ENCODE measurements at places on chromosomes 5 and 9.

DNA sequence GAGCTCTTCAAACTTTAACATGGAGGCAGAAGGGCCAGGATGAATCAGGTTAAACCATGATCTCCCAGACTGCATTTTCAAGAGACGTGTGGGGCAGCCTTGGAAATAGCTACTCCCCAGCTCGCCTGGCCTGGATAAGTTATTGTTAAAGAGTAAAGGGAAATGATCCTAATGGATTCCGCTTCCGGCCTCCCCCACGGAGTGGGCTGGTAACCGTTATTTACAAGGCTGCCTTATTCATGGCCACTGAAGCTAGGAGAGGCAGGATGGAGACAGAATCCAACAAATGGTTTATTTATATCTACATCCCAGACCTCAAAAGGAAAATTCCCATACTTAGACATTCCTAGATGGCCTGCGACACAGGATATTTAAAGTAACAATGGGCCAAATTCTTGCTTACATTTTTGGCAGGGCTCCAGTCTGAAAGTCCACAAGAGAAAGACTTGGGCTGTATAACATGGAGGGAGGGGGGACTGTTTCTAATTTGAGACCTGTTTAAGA, 27.9 kb downstream of the SPRY4 start:
- DNase-seq: no peak

DNA sequence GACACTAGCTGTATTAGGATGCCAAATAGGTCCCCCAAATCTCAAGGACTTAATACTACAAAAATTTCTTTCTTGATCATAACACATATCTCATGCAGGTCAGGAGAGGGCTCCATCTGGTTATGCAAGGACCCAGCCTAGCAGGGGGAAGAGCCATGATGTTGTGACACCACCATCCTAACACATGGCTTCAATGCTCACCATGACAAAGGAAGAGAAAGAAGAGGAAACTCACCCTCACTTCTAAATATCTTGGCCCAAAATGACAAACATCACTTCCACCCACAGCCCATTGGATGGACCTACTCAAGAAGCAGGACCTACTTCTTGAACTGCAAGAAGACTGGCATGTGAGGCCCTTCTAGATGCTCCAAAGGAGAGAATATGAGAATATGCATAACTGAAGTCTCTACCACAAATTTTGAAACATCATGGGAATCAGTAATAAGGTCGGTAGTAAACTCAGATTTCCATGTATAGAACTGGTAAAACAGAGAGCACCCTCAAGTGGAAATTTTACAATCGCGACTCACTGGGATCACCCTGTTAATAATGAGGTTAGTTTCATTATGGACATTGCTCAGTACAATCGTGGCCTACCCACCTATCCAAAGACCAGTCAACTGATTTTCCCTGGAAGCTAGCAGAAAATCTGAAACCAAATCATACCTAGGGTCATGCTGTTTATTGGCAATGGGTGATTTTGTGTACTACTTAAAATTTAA, 308.2 kb downstream of the ACTL7B start:
- DNase-seq: no peak

DNA sequence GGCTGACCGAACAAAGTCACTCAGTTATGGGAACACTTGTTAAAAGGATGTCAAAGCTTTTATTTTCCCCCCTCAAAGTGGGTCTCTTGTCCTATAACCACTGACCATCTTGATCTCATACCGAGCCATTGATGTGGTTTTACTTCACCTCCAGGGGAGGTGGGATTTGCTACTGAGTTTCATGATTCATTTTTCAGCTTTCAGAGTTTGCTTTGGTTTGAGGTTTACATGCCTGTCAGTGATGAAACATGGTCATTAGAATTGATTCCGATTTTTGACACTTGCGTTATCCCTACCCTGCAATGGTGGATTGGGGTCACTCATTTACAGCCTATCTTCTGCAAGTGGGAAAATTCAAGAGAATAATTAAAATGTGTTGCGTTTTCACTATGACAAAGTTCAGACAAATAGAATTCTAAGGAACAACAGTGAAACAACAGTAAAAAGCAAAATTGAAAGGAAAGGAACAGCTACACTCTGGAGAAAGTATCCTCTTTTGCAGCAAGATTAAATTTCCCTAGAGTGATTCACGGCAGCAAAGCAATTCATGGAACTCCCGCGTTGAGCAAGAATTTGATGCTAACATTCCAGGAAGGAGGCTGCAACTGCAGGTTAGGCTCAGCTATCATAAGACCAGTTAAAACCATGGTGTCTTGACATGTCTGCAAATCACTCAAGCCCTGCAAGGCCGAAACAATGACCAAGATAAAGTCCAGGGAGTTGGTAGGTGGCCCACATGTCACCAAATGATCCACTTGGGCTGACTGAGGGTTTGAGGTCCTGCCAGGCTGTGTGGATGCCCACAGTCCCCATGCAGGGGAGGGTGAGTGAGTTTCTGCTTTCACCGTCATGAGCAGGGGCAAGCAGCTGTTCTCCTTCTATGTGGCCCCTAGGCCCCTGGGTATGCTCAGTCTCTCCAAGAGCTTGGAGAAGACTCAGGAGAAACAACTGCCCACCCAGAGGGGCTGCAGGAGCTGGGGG, 9.4 kb downstream of the GADD45G start:
- no peak for DNase-seq

- DNase-seq: no peak
Measured at GRCh38 chr5:121500310-121500709, 351.4 kb upstream of the FTMT start.

DNA sequence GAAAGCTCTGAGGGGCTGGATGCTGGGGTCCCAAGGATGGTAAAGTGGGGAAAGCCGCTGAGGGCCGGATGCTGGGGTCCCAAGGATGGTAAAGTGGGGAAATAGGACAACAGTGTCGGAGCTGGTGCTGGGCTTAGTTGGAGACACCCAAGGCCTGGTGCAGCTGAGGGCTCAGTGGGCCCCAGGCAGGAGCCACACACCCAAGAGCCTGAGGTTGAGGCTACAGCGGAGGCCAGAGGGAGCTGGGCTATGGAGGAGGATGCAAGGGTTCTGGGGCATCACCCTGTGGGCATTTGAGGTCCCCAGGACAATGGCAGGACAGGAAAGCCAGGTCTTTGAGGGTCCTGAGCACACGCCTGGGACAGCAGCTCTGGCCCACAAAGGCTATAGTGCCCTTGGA, 19.1 kb upstream of the SLC9A3 start:
- no peak for DNase-seq

- DNase-seq: no peak
Measured at GRCh38 chr5:72296256-72296655, 23.8 kb downstream of the MRPS27 start.

GRCh38 chr9:7659766-7660165, 139.8 kb downstream of the DMAC1 start:
- no peak for DNase-seq

DNA sequence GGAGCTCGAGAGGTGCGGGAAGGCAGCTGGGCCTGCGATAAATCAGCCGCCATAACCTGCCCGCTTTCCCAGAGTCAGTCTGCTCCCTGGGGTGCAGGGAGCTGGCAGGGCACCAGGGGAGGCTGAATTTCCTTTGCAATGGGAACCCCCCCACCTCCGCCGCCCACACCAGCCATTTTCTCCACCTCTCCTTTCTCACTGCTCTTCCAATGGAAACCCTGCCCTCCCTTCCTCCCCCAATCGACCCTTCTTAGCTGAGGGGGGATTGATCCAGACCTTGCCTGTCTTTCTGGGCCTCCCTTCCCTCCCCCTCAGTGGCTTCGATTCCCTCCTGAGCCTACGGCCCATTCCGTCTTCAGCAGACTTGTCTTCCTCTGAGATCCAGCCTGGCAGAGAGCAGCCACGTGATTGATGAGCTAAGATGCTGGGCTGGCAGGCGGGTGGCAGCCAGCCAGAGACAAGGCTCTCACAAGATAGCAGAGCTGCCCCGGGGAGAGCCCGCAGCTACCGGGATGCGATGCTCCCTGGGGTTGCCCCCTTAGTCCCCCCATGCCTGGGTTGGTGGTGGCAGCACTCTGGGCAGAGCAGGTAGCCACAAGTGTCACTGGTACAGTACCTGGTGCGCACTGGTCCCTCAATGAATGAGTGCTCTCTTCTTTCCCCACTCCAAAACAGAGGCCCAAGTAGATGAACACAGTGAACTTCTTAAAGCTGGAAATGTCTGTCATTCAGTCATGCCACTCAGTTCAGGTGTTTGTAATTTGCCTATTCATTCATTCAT, 53.7 kb upstream of the FABP6 start:
- DNase-seq: no peak

GRCh38 chr9:112049811-112050516, 125.1 kb downstream of the SUSD1 start:
- no peak for DNase-seq

GRCh38 chr9:131503626-131504465, 1.1 kb downstream of the POMT1 start:
- no peak for DNase-seq

- no peak for DNase-seq
Measured at GRCh38 chr5:127498548-127498947, 18.9 kb upstream of the PRRC1 start.

GRCh38 chr5:156326718-156327259, at the start of gene SGCD:
Gene SGCD (plus strand): TSS chr5:156327164.
- DNase-seq: no peak

GRCh38 chr5:107387526-107388140, 283.1 kb downstream of the EFNA5 start:
- DNase-seq: no peak

DNA sequence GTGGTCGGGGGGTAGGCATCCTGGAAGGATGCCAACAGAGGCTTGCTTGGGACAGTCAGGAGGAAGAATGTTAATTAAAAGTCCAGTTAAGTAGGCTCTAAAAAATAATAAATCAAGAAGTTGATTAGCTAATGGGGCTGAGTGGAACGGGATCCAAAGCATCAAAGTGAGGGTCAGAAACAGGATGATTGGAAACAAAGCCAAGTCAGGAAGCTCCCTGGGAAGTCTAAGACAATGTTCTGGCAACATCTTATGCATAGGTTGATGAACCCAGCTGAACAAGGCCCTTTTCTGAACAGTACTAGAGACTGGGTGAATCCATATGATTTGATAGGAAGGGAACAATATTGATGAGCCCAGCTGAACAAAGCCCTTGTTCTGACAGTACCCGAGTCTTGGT, 50.2 kb upstream of the STARD4 start:
- DNase-seq: no peak

GRCh38 chr5:135076051-135076491, 42.0 kb upstream of the PITX1 start:
- DNase-seq: peak; percentile 35

DNA sequence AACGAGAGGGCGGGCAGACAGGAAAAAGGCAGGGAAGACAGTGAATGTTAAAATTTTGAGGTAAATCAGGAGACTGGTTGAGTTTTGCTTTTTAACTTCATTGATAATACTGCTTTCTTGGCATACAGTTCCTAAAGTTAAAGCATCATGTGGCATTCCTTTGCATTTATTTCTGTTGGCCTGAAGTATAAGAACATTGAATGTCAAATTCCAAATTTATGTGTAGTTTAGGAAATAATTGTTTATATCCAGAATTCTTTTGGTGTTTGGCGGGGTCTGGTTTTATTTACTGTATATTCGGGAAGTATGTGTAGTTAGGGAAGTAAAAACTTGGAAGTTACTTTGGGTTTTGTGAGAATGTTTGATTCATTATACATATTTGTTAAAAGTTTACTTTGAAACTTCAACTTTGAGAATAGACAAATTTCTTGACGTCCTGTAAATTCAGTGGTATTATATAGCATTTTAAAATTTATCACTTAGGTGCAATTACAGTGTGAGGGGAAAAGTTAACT, 83.2 kb downstream of the PTPDC1 start:
- no peak for DNase-seq

DNA sequence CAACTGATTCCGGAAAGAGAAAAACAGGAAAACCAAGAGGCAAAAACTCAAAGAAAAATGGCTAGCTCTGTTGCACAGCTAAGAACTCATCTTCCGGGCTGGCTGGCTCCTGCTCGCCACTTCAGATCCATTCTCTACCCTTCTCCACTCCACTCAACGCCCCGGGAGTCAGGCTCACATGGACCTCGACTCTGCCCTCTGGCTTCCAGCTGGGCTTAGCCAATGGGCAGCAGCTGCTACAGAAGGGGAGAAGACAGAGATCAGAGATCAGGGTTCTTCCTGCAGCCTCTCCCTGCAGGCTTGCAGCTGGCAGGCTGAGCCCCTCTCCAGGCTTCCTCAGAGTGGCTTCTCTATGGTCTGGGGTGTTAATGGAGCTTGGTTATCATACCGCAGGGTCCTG, 187.5 kb downstream of the MED10 start:
- no peak for DNase-seq

DNA sequence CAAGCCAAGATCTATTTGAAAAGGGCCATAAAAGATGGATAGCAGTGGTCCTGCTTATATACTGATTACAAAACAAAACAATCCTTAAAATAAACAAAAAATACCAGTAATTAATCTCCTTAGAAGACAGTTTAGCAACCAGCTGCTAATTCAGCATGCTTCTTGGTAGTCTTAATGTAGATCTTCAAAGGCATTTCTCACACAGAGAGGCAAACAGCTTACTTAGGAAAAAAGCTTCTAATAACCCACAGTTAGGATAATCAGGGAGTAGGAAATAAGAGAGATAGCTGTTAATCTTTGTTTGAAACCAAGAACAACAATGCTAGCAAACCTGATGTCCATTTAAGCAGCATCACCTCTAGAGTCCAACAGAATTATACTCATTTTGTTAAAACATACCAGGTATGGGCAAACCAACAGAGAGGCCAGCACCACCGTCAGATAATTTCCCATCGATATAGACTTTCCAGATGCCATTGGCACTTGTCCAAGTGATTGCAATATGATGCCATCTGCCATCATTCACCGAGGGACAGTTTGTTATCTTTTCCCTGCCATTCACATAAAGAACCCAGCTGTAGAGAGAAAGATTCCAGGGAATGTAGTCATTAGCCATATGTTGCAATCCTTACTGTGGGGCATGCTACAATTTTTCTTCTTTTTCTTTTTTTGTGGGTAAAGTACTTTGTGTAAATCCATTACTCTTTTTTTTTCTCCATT, 105.6 kb upstream of the TXNDC8 start:
- no peak for DNase-seq

- peak; percentile 89 for DNase-seq
Measured at GRCh38 chr5:81209869-81210493, 23.1 kb upstream of the CKMT2 start.

DNA sequence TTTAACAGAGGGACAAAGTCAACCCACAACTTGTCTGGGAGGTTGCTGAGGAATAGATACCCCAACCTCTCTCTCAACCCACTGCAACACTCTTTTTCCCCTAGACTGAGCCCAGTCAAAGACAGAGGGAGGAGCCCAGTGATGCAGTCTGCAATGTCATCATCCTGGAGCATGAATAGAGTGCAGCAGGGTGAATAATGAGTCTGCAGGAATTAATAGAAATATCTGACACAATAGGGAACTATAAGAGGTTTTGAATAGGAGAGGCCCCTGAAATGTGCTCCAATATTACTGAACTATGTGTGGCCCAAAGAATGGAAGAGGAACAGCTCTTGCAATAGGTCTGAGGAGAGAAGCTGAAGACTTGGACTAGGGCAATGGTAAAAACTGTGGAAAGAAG, 59.1 kb downstream of the PDCD1LG2 start:
- DNase-seq: no peak

- DNase-seq: no peak
Measured at GRCh38 chr5:180194410-180195345, 14.3 kb downstream of the RASGEF1C start.

GRCh38 chr9:35500130-35500748, 10.3 kb downstream of the RUSC2 start:
- DNase-seq: no peak

GRCh38 chr5:55634209-55634805, 77.8 kb downstream of the SLC38A9 start:
- no peak for DNase-seq
